ENCODE measurements at places on chromosomes 11 and 22.

GRCh38 chr11:64705501-64705900 is 17.5 kb downstream of the NRXN2 start:
- DNase-seq: no peak

- DNase-seq: no peak
These were observed 342 bp downstream of the EFCAB6 start for GRCh38 chr22:43811777-43812148.

DNA sequence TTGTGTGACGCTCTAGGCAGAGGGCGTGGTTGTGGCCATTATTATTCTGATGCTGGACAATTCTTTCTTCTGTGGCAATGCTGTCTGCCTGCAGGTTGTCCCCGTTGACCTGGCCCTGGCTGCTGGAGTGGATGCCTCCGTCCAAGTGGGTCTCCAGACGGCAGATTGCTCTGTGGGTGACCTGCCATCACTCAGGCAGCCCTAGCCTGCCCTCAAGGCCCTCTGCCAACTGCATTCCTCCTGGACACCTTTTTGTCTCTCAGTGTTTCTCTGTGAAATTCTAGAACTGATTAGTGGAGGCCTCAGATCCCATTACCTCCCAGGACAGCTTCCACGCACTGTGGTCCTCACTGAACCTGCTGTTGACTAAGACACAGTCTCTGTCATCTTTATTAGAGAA is 86.7 kb downstream of the TBC1D22A start:
- DNase-seq: no peak

DNA sequence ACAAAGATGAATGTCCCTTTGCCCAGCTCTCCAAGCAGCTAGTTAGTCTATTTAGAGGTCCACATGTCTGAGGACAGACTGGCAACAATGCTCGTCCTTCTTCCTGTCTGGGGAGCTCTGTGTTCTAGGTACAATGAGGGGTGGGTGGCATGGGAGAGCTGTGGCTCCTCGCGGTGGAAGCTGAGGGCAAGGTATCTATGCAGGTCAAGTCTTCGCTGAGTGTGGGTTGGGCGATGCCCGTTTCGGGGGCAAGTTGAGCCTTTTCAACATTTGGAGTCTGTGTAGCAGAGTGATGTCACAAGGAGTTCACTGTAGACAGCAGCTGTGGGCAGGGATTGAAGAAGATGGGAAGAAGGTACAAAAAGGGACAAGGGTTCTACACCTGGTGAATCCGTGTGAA is 163.2 kb downstream of the FEZ1 start:
- no peak for DNase-seq

GRCh38 chr11:61102667-61103571 is 630 bp downstream of the CD5 start:
- no peak for DNase-seq

DNA sequence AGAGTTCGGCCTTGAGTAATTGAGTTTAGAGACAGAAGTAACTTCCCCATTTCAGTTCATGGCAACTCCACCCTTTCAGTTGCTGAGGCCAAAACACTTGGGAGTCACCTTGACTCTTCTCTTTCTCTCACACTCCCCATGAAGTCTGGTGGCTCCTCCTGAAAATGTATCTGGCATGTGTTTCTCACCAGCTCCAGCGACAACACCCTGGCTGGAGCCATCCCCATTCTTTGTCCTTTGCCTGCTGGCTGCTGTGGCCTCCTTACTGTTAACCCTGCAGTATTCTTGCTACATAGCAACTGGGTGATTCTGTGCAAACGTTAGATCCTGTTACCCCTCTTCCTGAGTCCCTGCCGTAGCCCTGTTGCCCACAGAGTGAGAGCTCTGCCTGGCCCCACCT is 23.8 kb downstream of the SLC6A5 start:
- DNase-seq: no peak
